BJ (cell line): ENCODE measurements at places on chromosomes 12 and 14.

DNA sequence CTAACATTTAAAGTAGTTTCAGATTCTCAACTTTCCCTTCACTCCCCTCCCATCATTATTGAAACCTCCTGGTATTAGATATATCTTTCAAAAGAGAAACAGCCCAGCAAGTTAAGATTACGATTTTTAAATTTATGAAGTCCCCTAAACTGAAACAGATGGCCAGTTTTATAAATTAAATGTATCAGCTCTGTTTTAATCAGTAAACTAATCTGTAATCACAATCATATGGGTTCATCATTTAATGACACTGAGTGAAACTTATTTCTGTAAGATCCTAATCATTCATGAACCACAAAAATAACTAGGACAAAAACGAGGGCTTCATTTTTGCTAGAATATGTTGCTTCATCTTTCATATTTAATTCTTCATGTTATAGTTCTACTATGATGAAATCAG is 137.8 kb downstream of the EPS8 start:
- DNase-seq: no peak

- DNase-seq: no peak
Observed at GRCh38 chr12:40691913-40692764, at the start of gene CNTN1. Gene CNTN1 (plus strand): TSS chr12:40692439.

- no peak for DNase-seq
Observed at GRCh38 chr14:70872678-70873020, 34.6 kb upstream of the PCNX1 start.

GRCh38 chr14:77867476-77867875 is 67.6 kb downstream of the ADCK1 start:
- no peak for DNase-seq

DNA sequence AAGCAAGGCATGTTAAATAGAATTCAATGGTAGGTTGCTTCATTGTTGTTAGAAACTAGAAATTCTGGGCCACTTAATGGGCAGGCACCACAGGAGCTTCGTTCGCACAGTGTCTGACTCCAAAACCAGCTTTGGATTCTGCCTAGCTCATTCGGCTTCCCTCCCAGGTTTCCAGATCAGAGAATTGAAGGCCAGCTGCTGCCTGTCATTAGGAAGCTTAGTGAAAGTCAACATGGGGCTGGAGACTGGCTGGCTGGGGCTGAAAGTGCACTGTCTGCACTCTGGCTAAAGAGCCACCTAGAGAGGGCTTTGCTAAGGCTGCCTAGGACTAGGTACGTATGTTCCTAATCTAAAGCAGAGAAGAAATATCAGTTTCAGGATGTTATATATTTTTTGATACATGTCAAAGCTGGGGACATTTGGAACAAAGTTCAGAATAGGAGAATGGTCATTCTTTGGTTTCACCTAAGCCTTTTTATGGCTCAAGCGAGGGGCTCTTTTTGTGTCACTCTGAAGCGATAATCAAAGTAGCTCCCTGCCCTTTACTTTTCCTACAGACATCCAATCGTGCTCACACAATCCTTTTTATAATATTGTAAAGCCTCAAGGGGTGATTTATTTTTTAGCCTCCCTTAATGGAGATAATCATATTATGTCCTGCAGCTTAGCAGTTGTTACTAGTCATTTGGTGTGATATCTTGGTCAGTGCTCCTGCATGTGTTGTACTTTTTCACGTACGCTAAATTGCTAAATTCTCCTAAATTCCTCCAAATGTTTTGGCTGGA is 238.5 kb upstream of the NAV3 start:
- no peak for DNase-seq

DNA sequence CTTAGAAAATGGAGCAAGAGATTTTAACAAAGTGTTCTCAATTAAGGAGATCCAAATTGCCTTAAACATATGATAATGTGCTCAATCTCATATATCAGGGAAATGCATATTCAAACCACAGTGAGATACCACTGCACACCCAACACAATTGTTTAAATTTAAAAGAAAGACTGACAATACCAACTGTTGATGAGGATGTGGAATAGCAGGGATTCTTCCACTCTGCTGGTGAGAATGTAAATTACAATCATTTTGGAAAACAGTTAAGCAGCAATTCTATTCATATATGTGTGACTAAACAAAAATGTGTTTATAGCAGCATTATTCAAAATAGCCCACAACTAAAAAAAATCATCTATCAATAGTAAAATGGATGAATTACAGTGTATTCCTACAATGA is 144.2 kb downstream of the KICS2 start:
- DNase-seq: no peak

GRCh38 chr14:21100931-21101330 is at the start of gene TMEM253:
Gene TMEM253 (plus strand): TSS chr14:21101066. CDS start chr14:21101344, 278 bp downstream.
- no peak for DNase-seq
